Ecto neural progenitor cell (in vitro differentiated cells): ENCODE measurements at places on chromosomes 4 and X.

DNA sequence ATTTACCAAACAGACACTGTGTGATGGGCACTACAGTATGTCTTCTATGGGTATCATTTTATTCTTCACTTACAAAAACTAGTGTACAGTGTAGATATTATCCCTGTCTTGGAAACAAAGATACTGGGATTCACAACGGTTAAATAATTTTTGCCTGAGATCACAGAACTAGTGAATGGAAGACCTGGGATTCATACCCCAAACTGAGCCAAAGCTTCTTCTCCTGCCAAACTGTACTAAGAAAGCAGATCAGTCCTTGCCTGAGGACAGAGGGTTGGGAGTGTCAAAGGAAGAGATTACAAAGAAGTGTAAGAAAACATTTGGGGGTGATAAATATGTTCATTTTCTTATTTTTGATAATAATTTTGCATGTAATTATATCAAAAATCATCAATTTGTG is 43.1 kb downstream of the PPA2 start:
- no peak for DNase-seq

GRCh38 chr4:67576538-67576937 is 18.0 kb downstream of the STAP1 start:
- DNase-seq, result no peak

DNA sequence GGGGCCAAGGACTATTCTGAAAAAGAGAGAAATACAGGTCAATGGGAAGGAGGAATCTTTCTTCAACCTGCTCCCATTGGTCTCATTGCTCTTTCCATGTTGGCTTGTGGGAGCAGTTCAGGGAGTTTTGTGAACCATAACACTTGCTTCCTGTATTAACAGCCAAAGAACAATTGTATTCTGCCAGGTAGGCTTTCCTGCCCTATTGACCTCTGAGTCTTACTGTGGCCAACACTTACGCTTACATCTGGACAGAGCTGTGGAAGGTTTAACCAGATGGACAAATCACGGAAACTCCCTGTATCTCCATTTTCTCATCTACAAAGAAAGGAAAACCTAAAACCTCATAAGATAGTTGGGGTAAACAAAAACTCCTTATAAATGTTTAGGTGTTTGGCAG is 30.7 kb downstream of the MID1IP1 start:
- no peak for DNase-seq

DNA sequence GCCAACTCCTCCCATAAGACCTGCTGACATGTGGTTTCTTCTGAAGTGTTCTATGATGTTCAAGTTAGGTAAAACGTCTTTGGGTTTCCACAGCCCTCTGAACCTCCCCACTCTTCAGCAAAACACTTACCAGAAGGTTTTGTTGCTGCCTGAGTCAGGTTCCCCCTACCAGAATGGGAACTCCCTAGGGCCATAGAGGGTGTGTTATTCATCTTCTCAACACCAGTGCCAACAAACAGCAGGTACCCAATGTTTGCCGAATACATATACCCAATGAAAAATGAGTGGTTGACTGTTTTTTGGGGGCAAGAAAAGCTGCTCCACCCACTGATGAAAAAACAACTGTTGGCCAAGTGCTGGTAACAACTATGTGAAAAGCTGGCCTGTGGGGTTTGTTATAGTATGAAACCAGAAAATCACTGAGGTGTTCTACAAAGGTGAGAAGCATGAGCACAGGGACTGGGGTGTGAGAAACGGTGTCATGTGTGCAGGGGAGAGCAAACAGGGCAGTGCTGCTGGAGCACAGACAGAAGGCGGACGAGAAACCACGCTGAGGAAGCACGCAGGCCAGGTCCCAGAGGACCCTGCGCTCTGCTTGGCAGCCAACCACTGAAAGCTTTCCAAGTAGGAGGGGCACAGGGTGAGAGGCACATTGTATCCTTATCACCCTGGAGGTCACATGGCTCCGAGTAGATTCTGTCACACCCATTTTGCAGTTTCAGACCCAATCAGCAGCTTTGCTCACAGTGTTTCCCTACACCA is 28.8 kb downstream of the ATP8A1 start:
- no peak for DNase-seq

- peak; percentile 52 for DNase-seq
Measured at GRCh38 chrX:8364369-8365141, 100.1 kb upstream of the VCX3B start.

DNA sequence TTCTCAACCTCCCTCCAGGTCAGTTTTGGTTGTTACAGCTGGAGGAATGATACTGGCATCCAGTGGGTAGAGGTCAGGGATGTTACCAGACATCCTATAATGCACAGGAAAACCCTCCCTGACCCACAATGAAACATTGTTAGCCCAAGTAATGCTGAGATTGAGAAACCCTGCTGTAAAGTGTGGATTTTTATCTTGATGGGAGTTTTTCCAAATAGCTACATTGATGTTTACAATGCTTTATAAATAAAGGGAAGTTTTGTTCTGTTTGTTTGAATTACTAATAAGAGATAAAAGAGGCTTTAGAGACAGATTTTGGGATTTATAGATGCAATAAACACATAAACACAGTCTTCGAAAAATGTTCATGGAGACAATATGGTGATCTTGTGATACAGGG is 194.0 kb upstream of the NUDT6 start:
- DNase-seq, result no peak

DNA sequence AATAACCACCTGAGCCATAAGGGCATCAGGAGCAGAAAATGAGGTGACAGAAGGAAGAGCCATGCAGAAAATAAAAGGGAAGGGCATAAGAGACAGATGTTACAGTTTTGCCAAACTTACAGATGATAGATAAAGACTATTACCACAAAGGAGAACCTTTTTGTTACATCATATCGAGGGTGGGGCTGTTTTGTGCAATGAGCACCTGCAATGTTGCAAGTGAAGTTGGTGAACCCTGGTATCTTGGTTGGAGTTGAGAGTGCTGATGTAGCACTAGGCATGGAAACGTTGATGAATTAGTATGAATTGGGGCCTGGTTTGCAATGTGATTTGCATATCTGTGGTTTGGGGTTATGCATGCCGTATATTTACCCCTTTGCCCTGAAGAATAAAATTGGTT is 119.8 kb upstream of the TEX13D start:
- no peak for DNase-seq

- no peak for DNase-seq
Measured at GRCh38 chr4:62816566-62816965, 1592.7 kb downstream of the TECRL start.
